ENCODE measurements at places on chromosomes 1 and 21.

- no peak for DNase-seq
Measured at GRCh38 chr1:64320470-64320869, 117.0 kb downstream of the UBE2U start.

GRCh38 chr1:190738317-190738716 is 260.7 kb upstream of the BRINP3 start:
- no peak for DNase-seq

GRCh38 chr1:43387976-43388599 is 1.5 kb downstream of the MED8 start:
- no peak for DNase-seq

DNA sequence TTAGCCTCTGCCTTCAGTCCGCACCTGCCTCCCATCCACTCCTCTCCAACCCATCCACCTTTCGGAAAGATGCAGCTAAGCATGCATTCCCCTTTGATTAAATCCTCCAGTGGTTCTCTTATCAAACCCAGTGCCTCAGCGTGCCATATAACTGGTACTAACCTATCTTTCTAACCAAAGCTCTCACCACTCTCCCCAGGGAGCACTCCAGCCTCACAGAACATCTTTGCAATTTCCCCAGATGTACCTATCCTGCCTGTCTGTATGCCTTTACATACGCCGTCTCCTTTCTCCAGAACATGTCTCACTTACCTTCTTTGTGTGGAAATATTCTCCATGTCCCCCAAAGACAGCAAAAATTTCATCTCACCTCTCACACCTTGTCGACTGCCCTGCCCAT is 80.0 kb downstream of the SLC25A24 start:
- DNase-seq: no peak

GRCh38 chr1:21782349-21782867 is 541 bp downstream of the USP48 start:
- peak; percentile 74 for DNase-seq

All from HAP-1 (cell line).